Fibroblast of skin of abdomen (primary cell): ENCODE measurements at places on chromosomes 11 and 22.

DNA sequence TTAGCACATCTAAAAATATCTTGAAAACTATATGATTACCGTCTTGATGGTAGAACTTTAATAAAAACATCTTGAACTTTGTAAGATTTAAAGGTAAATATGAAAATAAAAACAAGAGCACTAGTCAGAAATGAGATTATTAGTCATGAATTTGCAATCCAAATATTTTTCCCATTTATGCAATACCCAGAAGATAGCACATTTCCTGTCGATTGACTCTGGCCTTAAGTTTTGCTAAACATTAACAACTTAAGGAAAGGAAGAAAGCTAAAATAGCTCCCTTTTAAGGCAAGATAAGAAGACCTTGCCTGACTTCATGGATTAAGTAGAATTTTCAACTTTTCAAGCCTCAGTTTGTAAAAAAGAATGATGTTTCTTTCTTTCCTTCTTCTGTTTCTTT, 1374.7 kb upstream of the RAG2 start:
- peak; percentile 1 for DNase-seq

DNA sequence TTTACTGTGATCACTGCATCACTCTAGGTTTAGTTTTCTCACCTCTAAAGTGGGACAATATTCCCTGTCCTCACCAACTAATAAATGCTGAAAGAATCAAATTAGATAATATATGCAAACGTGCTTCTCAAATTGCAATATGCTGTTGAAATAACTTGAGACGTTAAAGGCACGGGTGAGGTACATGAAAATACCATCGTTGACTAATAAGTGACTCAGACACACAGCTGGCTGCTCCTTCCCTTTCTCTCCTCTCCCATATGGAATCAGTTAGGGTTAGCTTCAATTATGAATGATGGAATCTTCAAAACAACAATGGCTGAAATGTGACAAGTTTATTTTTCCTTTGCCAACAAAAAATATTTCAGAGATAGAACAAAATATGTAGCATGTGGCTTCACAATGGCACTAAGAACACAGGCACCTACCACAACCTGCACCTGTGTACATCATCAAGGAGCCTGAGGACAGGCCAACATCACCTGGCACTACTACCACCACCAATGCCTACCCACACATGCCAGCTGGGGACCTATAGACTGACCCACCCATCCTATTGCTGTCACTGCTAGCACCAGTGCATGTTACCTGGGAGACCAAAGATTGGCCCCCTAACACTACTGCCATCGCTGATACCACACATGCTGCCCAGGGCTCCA, 13.7 kb downstream of the GDPD4 start:
- peak; percentile 91 for DNase-seq

DNA sequence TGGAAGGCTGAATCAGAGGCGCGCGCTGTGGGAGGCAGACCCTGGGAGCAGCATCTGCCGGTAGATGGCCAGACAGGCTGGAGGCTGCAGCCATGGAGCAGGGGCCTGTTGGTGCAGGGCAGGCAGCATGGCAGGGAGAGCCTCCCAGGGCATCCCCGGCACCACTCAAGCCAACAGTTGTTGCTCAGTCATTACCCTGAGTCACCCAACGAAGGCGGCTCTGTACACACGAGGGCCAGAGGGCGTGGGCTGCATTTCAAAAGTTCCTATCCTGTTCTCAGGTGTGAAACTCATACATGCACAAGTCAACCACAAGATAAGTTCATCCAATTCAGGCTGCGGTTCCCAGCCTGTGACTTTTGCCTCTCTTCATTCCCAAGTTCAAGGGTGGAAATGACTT, 2.6 kb downstream of the ANO1 start:
- DNase-seq = no peak

DNA sequence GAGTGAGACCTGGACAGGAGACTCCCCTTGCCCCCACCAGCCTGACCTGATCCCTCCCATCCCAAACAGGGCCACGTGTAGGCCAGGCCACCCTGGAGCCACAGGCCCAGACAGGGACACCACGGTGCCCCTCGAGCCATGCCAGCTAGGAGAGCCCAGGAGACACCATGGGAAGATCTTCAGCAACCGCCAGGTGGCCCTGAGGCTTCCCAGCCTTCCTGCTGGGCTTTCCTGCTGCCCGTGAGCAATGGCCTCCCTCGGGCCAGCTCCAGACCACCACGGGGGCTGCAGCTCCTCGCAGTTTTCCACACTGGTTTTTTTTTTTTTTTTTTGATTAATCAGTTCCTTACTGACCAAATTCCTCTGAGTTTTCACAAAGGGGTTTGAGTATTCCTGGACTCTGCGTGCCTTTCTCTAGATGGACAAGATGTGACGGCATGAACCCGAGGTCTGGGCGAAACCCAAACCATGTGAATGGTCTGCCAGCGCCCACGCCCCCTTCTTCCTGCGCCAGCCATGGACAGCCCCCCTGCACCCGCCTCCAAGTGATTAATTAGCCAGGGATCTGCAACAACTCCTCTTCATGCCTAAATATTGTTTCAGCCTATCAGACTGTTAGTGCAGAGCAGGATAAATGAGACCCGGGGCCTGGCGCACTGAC, 40.9 kb downstream of the TBX1 start:
- DNase-seq = peak; percentile 18

DNA sequence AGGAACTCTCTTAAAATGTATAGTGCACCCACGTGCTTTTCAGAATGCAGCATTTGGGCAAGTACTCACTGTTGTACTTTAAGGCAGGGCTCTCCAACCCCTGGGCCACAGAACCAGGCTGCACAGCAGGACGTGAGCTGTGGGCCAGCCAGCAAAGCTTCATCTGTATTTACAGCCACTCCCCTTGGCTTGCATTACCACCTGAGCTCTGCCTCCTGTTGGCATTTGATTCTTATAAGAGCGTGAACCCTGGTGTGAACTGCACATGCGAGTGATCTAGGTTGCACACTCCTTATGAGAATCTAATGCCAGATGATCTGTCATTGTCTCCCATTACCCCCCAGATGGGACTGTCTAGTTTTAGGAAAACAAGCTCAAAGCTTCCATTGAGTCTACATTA, 3.0 kb downstream of the C11orf58 start:
- DNase-seq = no peak

GRCh38 chr22:47835726-47836125, 1073.3 kb downstream of the TBC1D22A start:
- DNase-seq = peak; percentile 99

DNA sequence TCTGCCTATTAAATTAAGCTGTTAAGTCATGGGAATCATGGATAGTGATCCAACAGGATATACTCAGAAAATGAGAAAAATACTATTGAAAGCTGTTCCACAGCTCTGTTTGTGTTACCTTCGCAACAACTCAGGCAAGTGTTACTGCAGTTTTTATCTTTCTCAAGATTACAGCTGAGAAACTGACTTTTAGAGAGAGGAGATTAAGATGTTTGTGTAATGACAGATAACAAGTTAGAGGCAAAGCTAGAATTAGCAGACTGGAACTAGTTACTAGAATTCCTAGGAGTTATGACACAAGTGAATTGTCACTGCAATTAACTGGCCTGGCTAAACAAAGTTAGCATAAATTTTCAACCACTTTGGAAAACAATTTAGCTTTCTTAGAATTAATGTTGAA, 1.6 kb downstream of the SLN start:
- DNase-seq = no peak

GRCh38 chr11:76589964-76590950, 80.3 kb downstream of the LRRC32 start:
- DNase-seq = no peak

DNA sequence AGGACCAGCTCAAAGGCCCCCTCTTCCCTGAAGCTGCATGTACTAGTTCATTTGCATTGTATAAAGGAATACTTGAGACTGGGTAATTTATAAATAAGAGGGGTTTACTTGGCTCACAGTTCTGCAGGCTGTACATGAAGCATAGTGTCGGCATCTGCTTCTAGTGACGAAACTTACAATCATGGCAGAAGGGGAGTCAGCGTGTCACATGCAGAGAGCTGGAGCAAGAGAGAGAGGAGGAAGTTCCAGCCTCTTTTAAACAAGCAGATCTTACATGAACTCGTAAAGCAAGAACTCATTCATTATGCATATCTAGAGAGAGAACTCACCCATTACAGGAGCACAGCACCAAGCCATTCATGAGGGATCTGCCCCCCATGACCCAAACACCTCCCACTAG, 7.1 kb upstream of the HMGXB4 start:
- no peak for DNase-seq

DNA sequence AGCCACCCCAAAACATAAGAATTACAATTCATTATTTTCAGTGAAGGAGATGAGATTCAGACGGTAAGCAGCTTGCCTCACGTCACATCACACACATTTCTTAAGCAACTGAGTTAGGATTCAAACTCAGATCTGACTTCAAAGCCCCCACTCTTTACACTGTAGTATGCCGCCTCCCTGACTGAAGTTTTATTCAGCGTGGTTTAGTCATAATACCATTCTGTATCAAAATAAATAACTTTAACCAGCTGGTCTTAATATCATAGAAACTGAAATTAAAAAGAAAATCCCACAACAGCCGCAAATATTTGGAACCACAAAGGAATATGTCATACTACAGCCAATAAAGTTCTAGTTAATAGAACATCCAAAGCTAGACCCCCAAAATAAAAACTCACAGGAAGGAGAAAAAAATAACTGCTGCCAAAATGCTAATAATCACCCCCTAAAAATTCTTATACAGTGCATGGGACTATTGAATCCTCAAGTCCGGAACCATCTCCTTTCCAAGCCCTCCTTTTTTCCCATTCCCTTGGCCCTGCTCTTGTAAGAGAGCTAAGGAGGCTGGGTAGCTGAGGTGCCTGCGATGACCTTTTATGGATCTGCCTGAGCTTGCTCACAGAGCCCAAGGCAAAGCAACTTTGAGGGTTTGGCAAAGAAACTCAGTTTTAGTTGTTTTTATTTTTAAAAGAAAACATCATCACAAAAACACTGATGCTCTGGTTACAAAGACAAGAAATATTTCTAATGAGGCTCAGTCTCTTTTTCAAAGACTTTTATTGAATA, 334.5 kb downstream of the TTC28 start:
- peak; percentile 47 for DNase-seq

DNA sequence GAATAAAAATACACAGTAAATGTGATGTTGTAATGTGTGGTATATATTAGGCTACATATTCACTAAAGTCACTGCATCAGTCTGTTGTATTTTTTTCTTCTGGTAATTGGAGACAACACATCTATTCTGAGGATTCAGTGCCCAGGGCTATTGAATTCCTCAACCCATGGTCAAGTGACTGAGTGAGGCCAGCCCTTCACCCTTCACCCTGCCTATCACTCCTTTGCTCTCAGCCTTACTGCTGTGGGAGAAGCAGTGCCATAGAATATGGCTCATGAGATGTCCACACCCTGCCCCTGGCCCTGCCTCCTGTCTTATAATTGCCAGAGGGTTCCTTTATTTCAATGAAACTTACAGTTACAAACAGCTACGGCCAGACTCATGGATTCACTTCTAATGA, 295.6 kb downstream of the NTM start:
- no peak for DNase-seq

- no peak for DNase-seq
Observed at GRCh38 chr22:47091246-47091651, 328.8 kb downstream of the TBC1D22A start.

GRCh38 chr11:121421149-121421901, 30.8 kb upstream of the SORL1 start:
- DNase-seq = peak; percentile 17

DNA sequence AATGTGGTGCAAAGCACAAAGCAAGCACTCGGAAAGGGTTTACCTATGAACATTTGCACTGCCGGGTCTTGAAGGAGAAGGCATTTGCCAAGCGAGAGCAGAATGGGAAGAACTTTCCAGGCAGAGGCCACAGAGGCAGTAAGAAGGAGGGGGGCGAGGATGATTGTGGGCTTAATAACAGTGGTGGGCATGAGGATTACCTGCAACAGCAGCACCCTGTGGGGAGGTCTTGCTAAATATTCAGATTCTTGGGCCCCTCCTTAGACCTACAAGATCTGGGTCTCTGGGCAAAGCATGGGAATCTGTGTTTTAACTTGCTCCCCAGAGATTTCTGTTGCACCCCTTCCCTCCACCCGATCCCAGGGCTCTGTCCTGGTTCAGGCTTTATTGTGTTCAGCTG, 75.1 kb upstream of the ZBED5 start:
- no peak for DNase-seq

GRCh38 chr11:88169471-88169870, 5.8 kb downstream of the RAB38 start:
- peak; percentile 47 for DNase-seq

GRCh38 chr22:24445481-24446259, 18.3 kb downstream of the ADORA2A start:
- no peak for DNase-seq

DNA sequence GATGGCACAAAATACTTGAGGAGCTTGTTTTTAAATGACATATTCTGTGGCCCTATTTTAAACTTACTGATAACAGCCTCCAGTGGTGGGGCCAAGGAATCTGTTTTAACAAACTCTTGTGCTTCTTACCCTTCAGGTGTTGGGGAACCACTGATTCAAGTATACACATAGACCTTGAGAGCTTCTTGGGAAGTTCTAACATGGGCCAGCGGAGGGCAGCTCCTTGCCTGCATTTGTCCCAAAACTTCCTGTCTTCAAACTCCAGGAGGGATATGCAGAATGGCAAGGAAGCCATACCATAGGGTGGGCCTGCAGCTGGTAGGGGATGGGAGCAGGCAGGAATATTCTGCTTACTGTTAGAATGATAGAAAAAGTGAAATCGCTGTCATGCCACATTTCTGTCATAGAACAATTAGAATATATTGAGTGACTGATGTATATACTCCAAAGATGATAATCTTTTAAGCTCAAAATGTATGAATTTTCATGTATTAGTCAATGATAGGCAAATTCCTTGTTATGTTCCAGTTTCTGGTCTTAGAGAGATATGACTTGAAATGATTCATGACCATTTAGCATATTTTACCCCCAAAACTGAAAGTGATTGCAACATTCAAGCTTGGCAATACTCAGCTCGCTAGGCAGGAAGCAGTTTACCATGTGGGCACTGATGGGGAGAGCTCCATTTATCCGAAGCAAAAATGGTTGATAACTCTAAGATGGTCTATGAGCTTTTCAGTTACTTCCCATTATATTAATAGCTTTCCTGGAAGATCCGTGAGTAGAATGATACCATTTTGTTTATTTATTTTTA, 9.2 kb downstream of the EXT2 start:
- DNase-seq = no peak

DNA sequence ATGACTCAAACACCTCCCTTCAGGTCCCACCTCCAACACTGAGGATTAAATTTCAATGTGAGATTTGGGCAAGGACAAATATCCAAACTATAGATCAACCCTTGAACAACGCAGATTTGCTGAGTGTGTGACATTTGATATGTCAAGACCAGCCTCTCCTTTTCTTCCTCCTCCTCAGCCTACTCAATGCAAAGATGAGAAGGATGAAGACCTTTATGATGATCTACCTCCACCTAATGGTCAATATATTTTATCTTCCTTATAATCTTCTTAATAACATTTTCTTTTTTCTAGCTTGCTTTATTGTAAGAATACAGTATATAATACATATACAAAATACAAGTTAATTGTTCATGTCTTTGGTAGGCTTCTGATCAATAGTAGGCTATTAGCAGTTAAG, 67.5 kb upstream of the MPPED2 start:
- no peak for DNase-seq
